Right cardiac atrium (tissue), 5 donors: ENCODE measurements at places on chromosomes 1 and 21. TPM values are rescaled to one million over a fixed set of nuclear protein-coding genes. Genes with fewer than 3 reads are reported as not detected.

DNA sequence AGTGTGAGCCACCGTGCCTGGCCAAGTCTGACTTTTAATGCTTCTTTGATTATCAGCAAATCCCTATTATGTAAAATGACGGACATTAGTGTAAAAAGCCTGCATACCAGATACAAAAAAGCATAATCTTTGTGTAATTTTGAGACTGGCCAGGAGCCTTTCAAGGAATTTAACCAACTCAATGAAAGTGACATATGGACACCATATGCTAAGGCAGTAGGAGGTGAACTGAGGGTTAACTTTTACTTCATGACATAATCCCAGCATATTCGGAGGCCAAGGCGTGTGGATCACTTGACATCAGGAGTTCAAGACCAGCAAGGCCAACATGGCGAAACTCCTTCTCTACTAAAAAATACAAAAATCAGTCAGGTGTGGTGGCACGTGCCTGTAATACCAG is 94.6 kb downstream of the EIF4G3 start:
- no peak for DNase-seq

DNA sequence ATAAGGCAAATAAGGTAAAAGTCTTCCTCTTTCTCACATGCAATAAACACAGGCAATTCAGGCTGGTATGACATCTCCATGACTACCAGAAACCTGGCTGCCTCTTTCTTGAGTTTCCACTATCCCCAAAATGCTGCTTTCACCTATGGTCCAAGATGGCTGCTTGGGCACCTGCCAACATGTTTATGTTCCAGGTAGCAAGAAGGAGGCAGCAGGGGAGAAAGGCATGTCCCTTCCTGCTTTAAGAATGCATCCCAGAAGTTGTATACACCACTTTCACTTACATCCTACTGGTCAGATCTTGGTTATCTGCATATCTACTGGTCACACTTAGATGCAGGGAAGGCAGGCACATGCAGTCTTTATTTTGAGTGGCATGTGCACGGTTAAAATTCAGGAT is 19.4 kb upstream of the ACOT11 start:
- no peak for DNase-seq

SHE gene
- total RNA-seq = 22.3 TPM

KMO gene
- 0.93 TPM for total RNA-seq

GRCh38 chr1:161218301-161219077 is 3.4 kb downstream of the FCER1G start:
- DNase-seq = peak; percentile 50

- DNase-seq = no peak
Measured at GRCh38 chr21:15651172-15651571, 78.6 kb upstream of the USP25 start.

- no peak for DNase-seq
Measured at GRCh38 chr1:70458131-70458530, 47.1 kb downstream of the CTH start.

- no peak for DNase-seq
Measured at GRCh38 chr1:240652549-240652948, 40.6 kb upstream of the GREM2 start.

HSPA6 gene
- 3.0 TPM for total RNA-seq

CCDC190 gene
- total RNA-seq = 0.11 TPM

DNA sequence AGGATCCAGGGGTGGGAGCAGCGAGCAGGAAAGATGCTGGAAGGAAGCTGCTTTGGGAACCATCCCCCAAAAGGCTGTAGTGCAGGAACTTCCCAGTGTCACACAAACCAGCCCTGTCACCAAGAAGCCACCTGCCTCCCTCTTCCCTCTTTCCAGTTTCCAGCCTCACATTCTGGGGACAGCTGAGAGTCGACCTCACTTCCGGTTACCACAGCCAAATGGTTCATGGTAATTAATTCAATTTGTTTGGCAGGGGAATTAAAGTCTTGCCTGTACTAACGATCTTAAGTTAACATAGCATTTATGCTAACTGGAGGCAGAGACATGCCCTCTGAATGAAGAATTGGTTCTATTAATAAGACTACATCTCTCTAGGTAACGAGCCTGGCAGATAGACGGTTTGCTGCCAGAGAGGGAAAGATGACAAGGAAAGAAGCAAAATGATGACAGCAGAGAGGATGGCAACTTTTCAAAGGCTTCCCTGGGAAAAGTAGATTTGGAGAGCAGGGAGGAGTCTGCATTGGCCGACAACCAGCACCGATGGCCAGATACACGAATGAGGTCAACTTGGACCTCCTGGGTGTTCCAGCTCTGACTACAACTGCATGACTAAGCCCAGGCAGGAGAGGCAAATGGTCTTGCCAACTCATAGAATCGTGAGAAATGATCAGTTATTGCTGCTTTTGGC is 64.1 kb downstream of the TMCO4 start:
- DNase-seq = peak; percentile 76

- DNase-seq = no peak
Measured at GRCh38 chr1:5947071-5947821, 45.0 kb downstream of the NPHP4 start.

GRCh38 chr1:91591175-91591974 is 90.7 kb downstream of the CDC7 start:
- no peak for DNase-seq

COG2 gene
- 39.2 TPM for total RNA-seq

DNA sequence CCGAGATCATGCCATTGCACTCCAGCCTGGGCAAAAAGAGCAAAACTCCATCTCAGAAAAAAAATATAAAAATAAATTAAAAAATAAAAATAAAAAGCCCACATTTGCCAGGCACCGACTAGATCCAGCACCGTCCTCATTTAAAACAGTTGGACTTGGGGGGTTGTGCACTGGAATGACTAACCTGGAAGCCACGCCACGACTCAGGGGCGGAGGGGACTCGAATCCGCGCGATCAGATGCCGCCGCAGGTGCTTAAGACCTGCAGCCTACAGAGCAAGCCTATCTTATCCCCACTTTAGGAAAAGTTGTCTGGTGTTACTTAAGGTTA is 38.5 kb downstream of the ZBTB8OS start:
- no peak for DNase-seq

SLC1A7 gene
- 0.72 TPM for total RNA-seq

GRCh38 chr21:31887391-31887841 is 14.6 kb downstream of the HUNK start:
- DNase-seq = peak; percentile 58

DNA sequence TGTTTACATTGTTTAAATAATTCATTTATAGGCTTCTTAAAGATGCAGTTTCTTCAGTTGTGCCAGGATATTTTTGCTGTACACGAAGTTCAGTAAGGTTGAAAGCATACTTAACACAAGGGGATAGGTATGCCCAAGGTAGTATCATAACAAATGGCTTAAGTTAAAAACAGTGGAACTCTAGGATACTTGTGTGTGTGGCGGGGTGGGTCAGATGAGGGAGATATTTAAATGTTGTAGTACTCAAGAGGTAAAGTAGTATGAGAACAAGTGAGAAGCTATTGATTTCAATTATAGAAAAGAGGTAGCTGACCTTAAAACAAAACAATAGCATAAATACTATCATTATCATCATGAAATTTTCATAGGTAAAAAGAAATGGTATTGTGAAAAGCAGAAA is 6.2 kb downstream of the LRRC7 start:
- DNase-seq = no peak

DNA sequence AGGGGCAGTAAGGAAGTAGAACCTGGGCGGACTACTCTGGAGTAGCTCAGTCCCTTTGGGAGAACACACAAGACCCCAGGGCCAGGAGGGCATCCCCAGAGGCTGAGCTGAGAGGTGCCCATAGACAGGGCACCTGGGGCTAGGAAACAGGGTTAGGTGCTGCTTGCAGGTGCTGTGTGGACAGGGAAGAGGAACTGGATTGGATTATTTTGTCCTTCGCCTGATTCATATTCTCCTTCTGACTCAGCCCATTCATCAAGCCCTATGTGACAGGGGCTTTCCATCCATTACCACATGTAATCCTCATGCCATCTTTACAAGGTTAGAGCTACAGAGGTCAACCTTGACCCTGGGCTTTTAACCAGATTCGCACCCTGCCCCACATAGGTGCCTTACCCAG is 183.9 kb downstream of the C1orf94 start:
- DNase-seq = no peak

GRCh38 chr1:29557701-29558600 is 321.6 kb downstream of the PTPRU start:
- DNase-seq = no peak

GRCh38 chr21:35360870-35361570 is 311.9 kb upstream of the RUNX1 start:
- DNase-seq = no peak

DNA sequence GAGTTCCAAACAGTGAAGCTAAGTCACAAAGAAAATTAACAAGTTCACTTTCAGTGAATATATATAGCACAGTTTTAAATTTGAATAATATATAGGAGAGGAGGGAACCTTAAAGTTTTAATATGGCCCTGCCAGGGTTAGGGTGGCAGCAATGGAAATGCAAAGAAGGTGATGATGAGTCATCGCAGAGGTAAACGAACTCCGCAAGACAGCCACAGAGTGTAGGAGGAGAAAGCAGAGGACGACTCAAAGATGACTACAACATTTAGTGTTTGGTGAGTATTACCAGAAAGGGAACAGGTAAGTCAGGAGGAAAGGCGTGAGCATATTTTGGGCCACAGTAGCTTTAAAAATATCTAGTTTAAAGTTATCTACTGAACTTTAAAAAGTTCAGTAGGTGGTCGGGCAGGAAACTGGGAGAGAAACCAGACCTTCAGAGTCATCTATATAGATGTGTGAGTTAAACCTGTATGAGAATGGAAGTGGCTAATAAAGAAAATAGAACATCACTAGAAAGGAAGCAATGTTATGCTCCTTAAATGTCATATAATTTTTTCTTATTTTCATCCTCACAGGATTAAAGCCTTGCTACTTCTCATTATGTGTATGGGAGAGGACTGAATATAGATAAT is 75.7 kb downstream of the UCHL5 start:
- DNase-seq = no peak

GRCh38 chr1:46910790-46911189 is 30.5 kb downstream of the CYP4A11 start:
- no peak for DNase-seq

GRCh38 chr1:208851366-208851765 is 607.2 kb upstream of the PLXNA2 start:
- no peak for DNase-seq

ANGPTL1 gene
- total RNA-seq = 22.6 TPM

DNA sequence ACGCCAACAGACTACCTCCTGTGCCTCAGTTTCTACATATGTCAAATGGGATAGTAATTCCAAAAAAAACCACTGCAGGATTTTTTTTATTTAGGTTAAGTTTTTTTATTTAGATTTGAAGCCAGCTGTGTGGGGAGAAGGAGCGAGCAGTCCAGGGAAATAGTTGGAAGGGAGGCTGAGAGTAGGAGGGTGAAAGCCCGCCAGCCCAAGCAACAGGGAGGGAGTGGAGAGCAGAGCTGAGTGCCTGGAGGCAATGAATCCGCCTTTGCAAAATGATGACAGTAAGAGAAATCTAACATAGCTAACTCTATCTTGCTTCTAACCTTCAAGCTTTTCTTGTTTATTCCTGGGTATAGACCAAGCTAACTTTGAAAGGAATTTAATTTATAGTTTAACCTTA is 15.6 kb upstream of the C1orf198 start:
- no peak for DNase-seq
